NCI-H2171 (cell line): ENCODE measurements at places on chromosomes 1 and 21.

GRCh38 chr21:42350318-42350910, 380 bp downstream of the TFF2 start:
- DNase-seq, result no peak

GRCh38 chr1:101238031-101238628, 1.3 kb downstream of the S1PR1 start:
- no peak for DNase-seq

GRCh38 chr1:152505083-152505482, 5.5 kb upstream of the LCE5A start:
- no peak for DNase-seq

GRCh38 chr1:117124661-117125060, 3.1 kb upstream of the TRIM45 start:
- DNase-seq, result no peak

DNA sequence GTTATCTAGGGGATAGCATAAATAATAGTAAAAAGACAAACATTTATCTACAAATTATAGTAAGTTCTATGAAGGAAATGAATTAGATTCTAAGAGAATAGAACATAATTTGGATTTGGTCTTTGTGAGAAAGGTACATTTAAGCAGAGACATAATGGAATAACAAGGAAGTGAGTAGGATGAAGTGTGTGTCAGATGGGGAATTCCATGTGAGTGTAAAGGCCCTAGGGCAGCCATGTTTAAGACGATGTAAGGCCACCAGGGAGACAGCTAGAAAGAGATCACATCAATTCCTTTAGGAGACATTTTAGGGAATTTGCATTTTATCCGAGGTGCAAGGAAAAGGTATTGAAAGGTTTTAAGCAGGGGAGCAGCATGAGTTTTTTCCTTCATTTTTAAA, 33.8 kb upstream of the ELAVL4 start:
- DNase-seq, result no peak

DNA sequence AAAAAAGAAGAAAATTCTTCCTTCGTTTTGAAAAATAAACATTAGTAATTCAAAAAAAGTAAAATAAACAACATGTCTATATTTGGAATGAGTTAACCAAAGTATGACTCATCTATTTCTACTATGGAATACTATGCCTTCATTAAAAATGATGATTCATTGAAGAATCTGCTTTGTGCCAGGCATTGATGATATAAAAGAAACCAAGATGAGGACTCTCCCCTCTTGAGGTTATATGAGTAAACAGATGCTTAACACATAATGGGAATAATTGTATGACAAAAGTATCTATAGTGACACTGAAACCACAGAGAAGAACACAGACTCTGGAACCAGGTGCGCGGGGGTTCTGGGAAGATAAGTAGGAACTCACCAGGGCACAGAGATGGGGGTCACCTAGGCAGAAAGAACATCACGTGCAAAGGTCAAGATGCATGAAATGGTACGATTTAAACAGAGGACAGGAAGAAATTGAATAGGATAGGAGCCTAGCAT, 18.8 kb downstream of the ELF3 start:
- DNase-seq, result no peak

DNA sequence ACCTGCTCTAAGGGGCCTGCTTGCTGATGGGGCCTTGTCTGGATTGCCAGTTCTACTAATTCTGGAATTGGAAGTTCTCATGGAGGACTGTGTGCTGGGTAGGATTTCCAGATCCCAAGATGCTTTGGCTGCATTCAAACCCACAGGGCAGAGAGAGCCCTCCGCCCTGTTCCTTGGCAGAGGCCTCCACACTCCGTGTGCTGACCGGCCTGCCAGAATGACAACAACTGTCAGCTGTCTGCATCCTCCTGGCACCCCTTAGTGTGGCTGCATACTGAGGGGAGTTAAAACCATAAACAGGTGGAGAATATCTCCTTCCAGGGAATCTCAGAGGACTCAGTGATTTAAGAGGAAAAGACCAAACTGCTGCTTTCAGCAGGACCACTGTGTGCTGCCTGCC, 60.7 kb downstream of the ADARB1 start:
- DNase-seq, result no peak
